ENCODE measurements at places on chromosomes 7 and 10.
A peak's percentile ranks its signal among the peaks of the same experiment; 100 is the strongest.

DNA sequence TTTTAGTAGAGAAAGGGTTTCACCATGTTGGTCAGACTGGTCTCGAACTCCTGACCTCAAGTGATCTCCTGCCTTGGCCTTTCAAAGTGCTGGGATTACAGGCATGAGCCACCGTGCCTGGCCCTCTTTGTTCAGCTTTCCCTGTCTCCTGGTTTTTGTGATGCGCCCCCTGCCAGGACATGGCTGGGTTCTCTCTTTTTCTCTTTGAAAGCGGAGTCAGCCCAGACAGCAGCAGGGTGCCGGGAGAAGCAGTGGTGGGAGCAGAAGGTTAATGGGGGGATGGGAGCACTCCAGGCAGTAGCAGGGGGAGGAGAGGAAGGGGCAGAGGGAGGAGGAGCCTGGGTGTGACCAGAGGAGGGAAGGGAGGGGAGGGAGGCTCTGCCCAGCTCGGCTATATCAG, 1.8 kb downstream of the MUC3A start:
- DNase-seq, result no peak

GRCh38 chr10:130326954-130327353, 190.8 kb downstream of the GLRX3 start:
- no peak for DNase-seq

DNA sequence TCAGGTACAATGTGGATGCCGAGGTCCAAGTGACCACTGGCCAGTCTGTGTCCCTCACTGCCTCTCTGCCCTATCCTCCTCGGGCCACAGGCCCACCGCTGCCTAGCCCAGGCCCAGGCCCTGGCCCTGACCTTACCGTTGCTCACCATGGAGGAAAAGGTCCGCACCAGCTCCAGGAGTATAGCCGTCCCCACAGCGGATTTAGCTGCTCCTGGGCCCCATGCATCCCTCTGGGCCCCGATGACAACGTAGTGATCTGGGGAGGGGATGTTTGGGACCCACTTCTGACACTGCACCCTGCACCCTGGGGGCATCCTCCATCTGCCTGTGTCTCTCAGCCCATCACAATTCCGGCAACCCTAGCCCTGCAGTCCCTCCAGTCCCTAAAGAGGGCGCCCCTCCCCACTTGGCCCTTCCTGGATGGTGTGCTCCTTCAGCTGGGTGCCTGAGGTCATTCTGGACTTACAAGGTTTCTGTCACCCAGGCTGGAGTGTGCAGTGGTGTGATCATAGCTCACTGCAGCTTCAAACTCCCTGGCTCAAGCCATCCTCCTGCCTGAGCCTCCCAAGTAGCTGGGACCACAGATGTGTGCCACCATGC, 12.1 kb downstream of the TFR2 start:
- DNase-seq, result no peak

GRCh38 chr10:34364253-34365037, 450.7 kb downstream of the PARD3 start:
- DNase-seq, result no peak

GRCh38 chr7:115125312-115125711, 203.4 kb downstream of the MDFIC start:
- no peak for DNase-seq

DNA sequence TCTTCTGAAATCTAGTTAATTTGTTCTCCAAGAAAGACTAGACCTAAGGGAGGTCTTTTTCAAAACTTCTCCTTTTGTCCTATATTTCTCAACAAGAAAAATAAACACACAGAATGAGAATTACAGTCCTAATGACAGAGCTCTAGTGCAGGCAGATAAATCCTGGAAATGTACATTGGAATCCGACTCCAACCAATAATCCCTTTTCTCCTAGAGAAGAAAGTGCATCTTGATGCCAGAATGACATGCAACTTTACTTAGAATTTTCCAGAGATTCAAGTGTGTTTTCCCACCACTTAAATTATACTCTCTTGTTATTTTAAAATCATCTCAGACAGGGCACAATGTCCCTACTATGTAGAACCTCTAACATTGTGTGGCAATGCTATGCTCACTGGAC, 68.2 kb downstream of the MET start:
- no peak for DNase-seq

- DNase-seq, result peak; percentile 5
These were observed 1.1 kb downstream of the ADRA2A start for GRCh38 chr10:111077785-111078504.

GRCh38 chr7:128420773-128421172, 11.0 kb upstream of the IMPDH1 start:
- no peak for DNase-seq

DNA sequence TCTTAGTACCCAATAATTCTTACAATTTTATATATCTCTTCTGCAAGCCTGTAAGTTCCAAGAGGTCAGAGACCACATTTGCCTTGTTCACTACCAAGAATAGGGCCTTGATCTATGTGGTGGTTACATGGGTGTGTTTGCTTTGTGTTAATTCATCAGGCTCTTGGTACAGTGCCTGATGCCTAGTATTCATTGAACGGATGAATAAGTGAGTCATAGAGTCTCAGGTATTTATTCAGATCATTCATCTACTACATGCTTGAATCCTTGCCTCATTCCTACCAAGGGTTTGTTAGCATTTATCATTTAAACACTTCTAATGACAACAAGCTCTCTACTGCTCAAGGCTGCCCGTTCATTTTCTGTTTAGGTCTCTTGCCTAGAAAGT, 11.3 kb upstream of the SGPL1 start:
- no peak for DNase-seq

Measured in stimulated activated CD4-positive, alpha-beta T cell treated with anti-CD3 and anti-CD28 coated beads, Interleukin-12 subunit alpha, Interleukin-12 subunit beta, amount 100 ng/mL, for 48 hours (primary cell).